ENCODE measurements at places on chromosomes 12 and 14.

DNA sequence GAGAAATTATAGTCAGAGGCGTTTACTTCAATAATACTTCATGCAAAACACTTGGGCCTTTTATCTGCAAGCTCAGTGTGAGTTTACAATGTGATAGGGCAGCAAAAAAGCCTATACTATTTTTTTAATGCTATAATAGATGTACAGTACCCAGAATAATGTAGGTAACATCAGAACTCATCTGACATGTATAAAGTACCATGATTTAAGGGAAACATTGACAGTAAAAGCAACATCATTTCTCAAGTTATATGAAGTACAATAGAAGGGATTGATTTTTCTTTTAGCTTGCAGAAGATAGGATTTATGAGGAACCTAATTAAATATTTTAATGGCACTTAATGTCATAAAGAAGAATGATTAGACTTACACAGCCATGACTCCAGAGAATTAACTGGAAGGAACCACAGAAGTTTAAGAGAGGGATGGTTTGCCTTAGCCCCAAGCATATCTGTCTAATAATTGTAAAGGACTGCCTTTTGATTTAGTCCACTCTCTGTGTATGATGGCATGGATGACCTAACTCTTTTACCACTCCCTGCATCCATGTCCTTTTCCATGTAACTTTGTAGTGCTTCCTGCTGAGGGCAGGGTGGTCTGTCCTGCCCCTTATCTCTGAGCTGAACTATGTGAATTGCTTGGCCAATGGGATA lies 55.9 kb upstream of the MIS18BP1 start:
- DNase-seq: no peak

GRCh38 chr12:119713551-119714031 lies 45.7 kb downstream of the PRKAB1 start:
- no peak for DNase-seq

DNA sequence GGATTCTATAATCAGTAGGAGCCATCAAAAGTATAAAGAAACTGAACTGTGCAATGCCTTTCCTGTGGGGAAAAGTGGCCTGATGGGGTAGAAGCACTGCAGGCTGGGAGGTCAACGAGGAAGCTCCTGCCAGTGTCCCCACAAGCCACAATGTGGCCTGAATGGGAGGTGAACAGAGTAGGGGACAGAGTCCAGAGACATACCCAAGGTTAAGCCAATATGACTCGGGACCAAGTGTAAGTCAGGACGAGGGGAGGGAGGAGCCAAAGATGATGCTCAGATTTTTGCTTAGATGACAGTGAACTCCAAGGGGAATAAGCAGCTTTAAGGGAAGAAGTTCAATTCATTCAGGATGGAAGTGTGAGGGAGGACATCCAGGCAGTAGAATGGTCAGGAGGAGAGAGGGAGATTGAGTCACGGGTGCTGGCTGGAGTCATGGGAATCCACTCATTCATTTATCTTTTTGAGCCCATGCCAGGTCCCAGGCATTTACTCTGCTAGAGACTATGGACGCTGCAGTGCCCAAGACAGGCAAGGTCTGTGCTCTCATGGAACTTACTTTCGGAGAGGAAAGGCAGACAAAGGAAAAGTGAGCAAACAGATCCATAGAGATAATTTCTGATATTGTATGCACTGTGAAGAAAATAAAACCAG lies 29.1 kb downstream of the DPF3 start:
- no peak for DNase-seq

DNA sequence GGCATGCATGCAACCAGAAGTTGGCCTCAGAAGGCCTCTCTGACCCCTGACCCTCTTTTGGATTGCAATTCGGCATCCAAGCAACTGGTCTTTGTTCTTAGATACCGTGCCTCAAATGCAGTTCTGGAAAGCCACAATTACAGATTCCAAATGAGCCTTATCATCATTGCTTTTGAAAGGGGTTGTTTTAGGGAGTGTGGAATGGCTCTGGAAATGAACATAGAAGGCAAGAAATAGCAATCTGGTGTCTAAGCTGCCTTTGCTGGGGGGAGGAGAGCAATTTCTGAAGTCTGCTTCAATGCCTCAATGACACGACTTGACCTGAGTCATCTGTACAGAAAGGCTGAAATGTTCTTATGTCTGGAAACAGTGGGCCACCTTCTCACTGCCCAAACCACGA lies 250.1 kb downstream of the NUAK1 start:
- no peak for DNase-seq
